ENCODE measurements at places on chromosomes 11 and 22. TPM values are rescaled to one million over a fixed set of nuclear protein-coding genes. Genes with fewer than 3 reads are reported as not detected.

OR6A2 gene
- polyA plus RNA-seq: not detected

TRIM29 gene
- polyA plus RNA-seq: not detected

INS gene
- polyA plus RNA-seq: not detected

RPUSD4 gene
- 24.0 TPM for polyA plus RNA-seq

CLDN5 gene
- polyA plus RNA-seq: not detected

ACCS gene
- polyA plus RNA-seq: 28.5 TPM

FAM180B gene
- polyA plus RNA-seq: not detected

PRRG4 gene
- polyA plus RNA-seq: 0.21 TPM

OR51L1 gene
- not detected for polyA plus RNA-seq
